ENCODE measurements at places on chromosomes 3 and 15. TPM values are rescaled to one million over a fixed set of nuclear protein-coding genes. Genes with fewer than 3 reads are reported as not detected.

DNA sequence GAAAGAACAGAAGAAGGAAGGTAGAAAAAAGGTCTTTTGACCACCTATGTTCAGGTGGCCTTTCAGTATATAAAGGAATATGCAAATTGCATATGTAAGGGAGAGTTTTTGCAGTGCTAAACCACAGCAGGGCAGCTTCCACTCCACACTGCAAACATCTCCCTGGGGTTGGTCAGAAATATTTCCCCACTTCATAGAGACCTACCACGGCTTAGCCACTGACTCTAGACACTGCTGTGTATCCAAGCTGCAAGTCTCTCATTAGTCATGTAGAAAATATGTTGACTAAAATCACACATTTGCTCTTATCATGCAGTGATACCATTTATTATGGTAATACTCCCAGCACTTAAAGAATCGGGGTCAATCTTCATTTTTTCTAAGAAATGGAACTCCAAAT is 214.9 kb upstream of the NR2F2 start:
- DNase-seq, result no peak

- DNase-seq, result no peak
These were observed 14.8 kb downstream of the PAQR5 start for GRCh38 chr15:69313432-69314000.

DNA sequence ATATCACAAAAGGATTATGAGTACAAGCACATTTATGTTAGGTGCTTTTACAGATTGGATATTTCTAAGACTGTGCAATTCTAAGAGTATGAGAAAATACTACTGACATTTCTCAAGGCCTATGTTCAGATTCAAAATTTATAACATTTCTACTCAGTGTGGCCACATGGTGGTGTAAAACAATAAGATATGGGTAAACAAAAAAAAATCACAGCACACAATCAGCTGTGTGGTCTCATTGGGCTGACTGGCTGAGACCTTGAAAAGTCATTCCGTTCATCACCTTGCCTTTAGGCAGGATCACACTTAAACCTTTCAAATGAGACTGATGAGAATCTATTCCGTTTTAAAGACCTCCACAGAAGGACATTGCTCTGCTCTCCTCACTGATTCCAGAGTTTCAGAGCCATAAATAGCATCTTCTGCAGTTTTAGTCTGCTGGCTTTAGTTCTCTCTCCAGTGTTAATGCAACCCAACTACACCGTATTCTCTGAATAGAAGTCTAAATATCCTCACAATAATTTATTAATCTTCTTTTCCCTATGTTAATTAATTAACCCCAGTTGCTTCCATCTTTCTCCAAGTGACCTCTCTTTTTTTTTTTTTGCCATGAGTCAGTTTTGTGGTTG is 158.2 kb downstream of the SPATA16 start:
- DNase-seq, result no peak

GRCh38 chr3:150764566-150764965 is 1.6 kb upstream of the SIAH2 start:
- no peak for DNase-seq

GRCh38 chr15:63176302-63176701 is 13.1 kb upstream of the RAB8B start:
- no peak for DNase-seq

FANCD2OS gene
- not detected for total RNA-seq

IL12A gene
- total RNA-seq, result 0.30 TPM

SKOR1 gene
- total RNA-seq, result 0.10 TPM

ALPK3 gene
- total RNA-seq, result 7.5 TPM

- no peak for DNase-seq
These were observed 57.2 kb downstream of the GPR156 start for GRCh38 chr3:120227710-120228347.

- no peak for DNase-seq
These were observed 15.3 kb upstream of the GK5 start for GRCh38 chr3:142240708-142241107.

Measured in skin of body (tissue), 3 donors.